ENCODE measurements at places on chromosomes 13 and 19.

DNA sequence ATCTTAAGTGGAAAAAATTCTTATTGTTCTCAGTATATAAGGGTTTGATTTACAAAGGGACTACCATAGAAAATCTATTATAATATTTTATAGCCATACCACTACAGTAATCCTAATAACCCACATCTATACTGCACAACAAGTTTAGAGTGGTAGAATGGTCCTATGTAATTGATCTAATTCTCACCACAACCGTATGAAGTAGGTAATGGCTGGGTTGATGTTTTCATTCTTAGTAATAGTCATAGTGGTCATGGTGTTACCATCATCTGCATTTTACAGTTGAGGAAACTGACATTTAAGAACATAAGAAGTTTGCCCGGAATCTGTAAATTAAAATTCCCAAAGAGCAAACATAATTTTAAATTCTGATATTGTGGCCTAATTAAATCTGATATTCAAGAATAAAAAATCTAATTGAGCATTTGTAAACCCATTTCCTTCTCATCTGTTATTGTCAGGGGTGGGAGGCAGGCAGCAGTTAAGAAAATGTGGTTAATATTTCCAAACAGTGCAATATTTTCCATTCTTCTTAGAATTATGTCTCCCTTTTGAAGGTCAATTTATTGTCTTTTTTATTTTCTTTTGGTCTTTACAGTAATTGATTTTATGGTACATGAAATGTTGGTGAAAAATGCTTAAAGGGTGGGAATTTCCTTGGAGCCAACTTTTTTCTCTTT, 65.6 kb downstream of the DHRS12 start:
- no peak for DNase-seq

DNA sequence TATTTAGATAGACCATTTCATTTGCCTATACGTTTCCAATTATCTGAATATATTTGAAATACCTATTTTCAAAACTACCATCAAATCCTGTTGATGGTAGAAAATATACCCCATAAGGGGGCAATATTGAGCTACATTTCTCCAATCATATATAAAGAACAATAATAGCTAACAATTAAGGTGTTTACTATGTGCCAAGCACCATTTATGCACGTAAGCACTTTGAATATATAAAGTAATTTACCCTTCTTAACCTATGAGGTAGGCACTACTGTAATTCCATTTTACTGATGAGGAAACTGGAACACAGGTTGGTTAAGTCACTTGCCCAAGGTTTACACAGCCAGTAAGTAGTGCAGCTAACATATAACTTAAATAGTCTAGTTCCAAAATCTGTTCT, 79.2 kb downstream of the UBL3 start:
- no peak for DNase-seq

DNA sequence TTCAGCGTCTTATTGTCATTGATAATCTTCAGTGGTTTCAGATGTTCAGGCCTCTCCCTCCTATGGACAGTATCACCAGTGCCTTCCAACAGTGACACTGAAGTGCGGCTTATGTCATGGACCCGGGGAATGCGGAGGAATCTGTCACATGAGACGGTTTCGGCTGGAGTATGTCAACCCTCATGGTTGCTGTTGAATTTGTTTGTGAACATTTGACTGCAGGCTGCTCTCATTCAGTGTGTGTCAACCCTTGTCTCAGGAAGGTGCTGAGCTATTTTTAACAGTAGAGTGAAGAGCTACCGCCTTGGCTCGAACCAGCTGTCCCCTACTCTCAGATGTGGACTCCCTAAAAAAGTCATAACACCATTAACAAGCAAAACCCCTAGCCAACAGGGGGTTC, 138.8 kb upstream of the RNF113B start:
- no peak for DNase-seq

- no peak for DNase-seq
Observed at GRCh38 chr13:110300090-110300815, 6.7 kb downstream of the COL4A1 start.
